Osteoblast (primary cell): ENCODE measurements at places on chromosomes 2 and 18. TPM values are rescaled to one million over a fixed set of nuclear protein-coding genes. Genes with fewer than 3 reads are reported as not detected.

TEX44 gene
- not detected in 2 replicates for total RNA-seq

NTSR2 gene
- total RNA-seq, result not detected in 2 replicates

CCDC85A gene
- 0.29 and 0.72 TPM in 2 replicates for total RNA-seq

CCL20 gene
- total RNA-seq, result 1.1 and 1.2 TPM in 2 replicates

RGPD3 gene
- total RNA-seq, result 0.36 and 0.59 TPM in 2 replicates

RIT2 gene
- not detected in 2 replicates for total RNA-seq

SLC4A5 gene
- 0.36 and 2.7 TPM in 2 replicates for total RNA-seq

KIAA2012 gene
- under 0.01 TPM in 1 of 2 replicates, not detected in the other for total RNA-seq

NOSTRIN gene
- 0.59 and 1.4 TPM in 2 replicates for total RNA-seq

SERPINB3 gene
- not detected in 2 replicates for total RNA-seq

PTMA gene
- 459 and 545 TPM in 2 replicates for total RNA-seq

TGFA gene
- not detected in 2 replicates for total RNA-seq

UGT1A1 gene
- not detected in 2 replicates for total RNA-seq

OLA1 gene
- 79.3 and 96.1 TPM in 2 replicates for total RNA-seq

FBXO41 gene
- 0.29 and 0.36 TPM in 2 replicates for total RNA-seq

TEKT4 gene
- total RNA-seq, result not detected in 2 replicates

NXPH2 gene
- total RNA-seq, result not detected in 2 replicates

KCNG2 gene
- not detected in 2 replicates for total RNA-seq

ZEB2 gene
- total RNA-seq, result 119 and 128 TPM in 2 replicates

UGT1A5 gene
- total RNA-seq, result not detected in 2 replicates

TSPYL6 gene
- not detected in 2 replicates for total RNA-seq

AMER3 gene
- not detected in 2 replicates for total RNA-seq

DCDC2C gene
- not detected in 2 replicates for total RNA-seq

DCAF17 gene
- total RNA-seq, result 32.6 and 37.7 TPM in 2 replicates

C2orf78 gene
- total RNA-seq, result not detected in 2 replicates

CSRNP3 gene
- total RNA-seq, result 1.4 and 2.7 TPM in 2 replicates

STPG4 gene
- 0.59 and 0.72 TPM in 2 replicates for total RNA-seq

FAM161A gene
- total RNA-seq, result 3.2 and 3.3 TPM in 2 replicates

COL6A3 gene
- total RNA-seq, result 4,017 and 4,247 TPM in 2 replicates

REG3G gene
- total RNA-seq, result not detected in 2 replicates

LOXHD1 gene
- total RNA-seq, result not detected in 2 replicates

KCNE4 gene
- 37.6 and 40.4 TPM in 2 replicates for total RNA-seq

CACNB4 gene
- 2.4 and 4.3 TPM in 2 replicates for total RNA-seq

CFC1 gene
- total RNA-seq, result not detected in 2 replicates

ANXA4 gene
- 38.4 and 43.9 TPM in 2 replicates for total RNA-seq
